ENCODE measurements at places on chromosomes 3 and 15. TPM values are rescaled to one million over a fixed set of nuclear protein-coding genes. Genes with fewer than 3 reads are reported as not detected.

PAQR5 gene
- total RNA-seq = 9.1 TPM

HTR3C gene
- not detected for total RNA-seq

GRM2 gene
- not detected for total RNA-seq

STARD5 gene
- 28.0 TPM for total RNA-seq

PAK6 gene
- total RNA-seq = 19.9 TPM

SKOR1 gene
- 0.25 TPM for total RNA-seq

ZPLD1 gene
- total RNA-seq = not detected

ITIH3 gene
- 7.6 TPM for total RNA-seq

CSTA gene
- 95.5 TPM for total RNA-seq

NEK11 gene
- 8.6 TPM for total RNA-seq

TGM4 gene
- not detected for total RNA-seq

ABI3BP gene
- 91.1 TPM for total RNA-seq

PLXND1 gene
- total RNA-seq = 96.5 TPM

GOLGA8O gene
- total RNA-seq = not detected

CCDC39 gene
- not detected for total RNA-seq

MORC1 gene
- total RNA-seq = not detected

MBD4 gene
- 32.4 TPM for total RNA-seq

CACNA2D2 gene
- 2.5 TPM for total RNA-seq

RTP3 gene
- total RNA-seq = not detected

SAMMSON gene
- not detected for total RNA-seq

TPRG1 gene
- total RNA-seq = 21.6 TPM

MUC4 gene
- total RNA-seq = 36.1 TPM

XCR1 gene
- not detected for total RNA-seq

CYP1A2 gene
- not detected for total RNA-seq

GP9 gene
- not detected for total RNA-seq

ASB14 gene
- total RNA-seq = not detected

CHRM5 gene
- total RNA-seq = not detected

ZNF774 gene
- 8.3 TPM for total RNA-seq

SIAH2 gene
- total RNA-seq = 71.0 TPM

FSD2 gene
- total RNA-seq = not detected

RBP2 gene
- not detected for total RNA-seq

TNFAIP8L3 gene
- 21.9 TPM for total RNA-seq

MAP1A gene
- total RNA-seq = 16.9 TPM

GOLGA8T gene
- total RNA-seq = 1.5 TPM

IQCF2 gene
- total RNA-seq = not detected

REC114 gene
- total RNA-seq = not detected

SMARCC1 gene
- total RNA-seq = 39.0 TPM

PRSS50 gene
- not detected for total RNA-seq

GOLGA6L7 gene
- not detected for total RNA-seq

TM4SF1 gene
- 97.7 TPM for total RNA-seq

GPR15 gene
- total RNA-seq = 1.2 TPM

CELSR3 gene
- total RNA-seq = 2.2 TPM

IQCF5 gene
- total RNA-seq = not detected

C2CD4A gene
- total RNA-seq = not detected

KBTBD8 gene
- total RNA-seq = 0.49 TPM

FAM81A gene
- total RNA-seq = 0.49 TPM

ZNF502 gene
- 4.4 TPM for total RNA-seq

KLHL6 gene
- total RNA-seq = 1.7 TPM

TYRO3 gene
- 13.3 TPM for total RNA-seq

MESP2 gene
- total RNA-seq = not detected

Measured in vagina (tissue), 2 donors.